ENCODE measurements at places on chromosomes 4 and X. TPM values are rescaled to one million over a fixed set of nuclear protein-coding genes. Genes with fewer than 3 reads are reported as not detected.

Gene GAGE2A
- polyA plus RNA-seq: not detected

Gene TAB3
- 12.2 TPM for polyA plus RNA-seq

Gene HPGD
- polyA plus RNA-seq: 110 TPM

Gene SEC24D
- 12.8 TPM for polyA plus RNA-seq

- no peak for DNase-seq
These were observed 217.1 kb upstream of the SMIM31 start for GRCh38 chr4:164536814-164537213.

DNA sequence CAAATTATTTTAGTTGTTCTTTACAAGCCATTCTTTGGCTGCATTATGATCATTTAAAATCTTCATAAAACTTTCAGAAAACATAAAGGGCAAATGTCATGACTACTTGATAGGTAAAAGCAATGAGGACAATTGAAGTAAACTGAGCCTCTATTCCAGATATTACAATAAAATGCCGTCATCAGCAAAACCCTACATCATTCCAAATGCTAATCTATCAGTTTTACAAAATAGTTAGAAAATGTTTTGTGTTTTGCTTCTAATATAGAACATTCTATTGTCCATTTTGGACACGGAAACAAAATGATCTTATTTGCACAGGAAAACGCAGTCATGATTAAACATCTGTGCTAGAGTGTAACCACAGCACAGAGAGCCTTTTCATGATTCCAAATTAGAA, 1330.6 kb upstream of the ADGRL3 start:
- DNase-seq: no peak
